GM23338 (cell line): ENCODE measurements at places on chromosomes 1 and 21. TPM values are rescaled to one million over a fixed set of nuclear protein-coding genes. Genes with fewer than 3 reads are reported as not detected.

DNA sequence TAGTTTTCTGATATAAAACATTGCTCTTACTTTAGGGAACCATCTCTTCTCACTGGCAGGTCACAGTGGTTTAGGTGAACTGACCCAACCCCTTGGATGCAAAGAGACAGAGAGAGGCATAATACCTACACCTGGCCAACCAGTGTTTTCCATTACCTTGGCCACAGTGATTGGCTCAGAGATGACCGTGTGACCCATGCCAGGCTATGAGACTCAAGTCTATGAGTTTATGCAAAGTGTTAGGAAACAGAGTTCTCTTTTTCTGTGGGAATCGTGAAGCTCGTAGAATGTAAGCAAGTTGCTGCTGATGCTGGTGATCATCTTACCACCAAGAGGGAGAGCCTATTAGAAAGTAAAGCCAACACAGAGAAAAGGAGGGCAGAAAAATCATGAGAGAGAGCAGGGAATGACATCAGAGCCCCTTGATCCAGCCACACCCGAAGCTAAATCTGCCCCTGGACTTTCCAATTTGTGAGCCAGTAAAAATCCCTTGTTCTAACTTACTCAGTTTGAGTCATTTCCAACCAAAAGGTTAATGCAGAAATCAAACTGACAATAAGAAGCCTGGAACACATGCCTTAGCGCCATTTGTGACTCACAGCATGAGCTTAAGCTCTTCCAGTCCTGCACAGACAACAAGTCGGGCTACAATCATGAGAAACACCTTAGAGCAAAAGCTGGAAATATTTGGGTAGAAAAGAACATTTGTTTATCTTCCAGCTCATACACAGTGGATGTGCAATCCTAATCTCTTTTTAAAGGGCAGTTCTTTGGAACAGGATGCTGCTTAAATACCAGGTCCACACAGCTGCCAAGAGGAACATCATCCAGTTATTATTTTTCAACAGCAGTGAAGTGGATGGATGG is 81.3 kb upstream of the KAZN start:
- no peak for DNase-seq

GRCh38 chr1:147912553-147912952 is 10.0 kb downstream of the GJA8 start:
- no peak for DNase-seq

DNA sequence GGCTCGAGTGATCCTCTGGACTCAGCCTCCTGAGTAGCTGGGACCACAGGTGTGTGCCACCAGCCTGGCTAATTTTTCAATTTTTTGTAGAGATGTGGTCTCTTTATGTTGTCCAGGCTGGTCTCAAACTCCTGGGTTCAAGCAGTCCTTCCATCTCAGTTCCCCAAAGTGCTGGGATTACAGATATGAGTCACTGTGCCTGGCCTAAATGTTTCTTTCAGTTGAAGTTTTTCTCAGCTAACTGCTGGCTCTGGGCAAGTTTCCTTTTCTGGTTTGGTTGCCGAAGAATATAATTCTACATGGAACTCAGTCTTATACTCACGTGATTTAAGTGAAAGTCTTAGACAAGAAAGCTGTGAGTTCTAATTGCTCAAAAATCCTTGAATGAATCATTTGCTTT is 57.0 kb downstream of the SASS6 start:
- no peak for DNase-seq

Gene SDHC
- polyA plus RNA-seq = 107 and 141 TPM in 2 replicates
